Pons (tissue), 1 donor: ENCODE measurements at places on chromosomes 7 and 10.

DNA sequence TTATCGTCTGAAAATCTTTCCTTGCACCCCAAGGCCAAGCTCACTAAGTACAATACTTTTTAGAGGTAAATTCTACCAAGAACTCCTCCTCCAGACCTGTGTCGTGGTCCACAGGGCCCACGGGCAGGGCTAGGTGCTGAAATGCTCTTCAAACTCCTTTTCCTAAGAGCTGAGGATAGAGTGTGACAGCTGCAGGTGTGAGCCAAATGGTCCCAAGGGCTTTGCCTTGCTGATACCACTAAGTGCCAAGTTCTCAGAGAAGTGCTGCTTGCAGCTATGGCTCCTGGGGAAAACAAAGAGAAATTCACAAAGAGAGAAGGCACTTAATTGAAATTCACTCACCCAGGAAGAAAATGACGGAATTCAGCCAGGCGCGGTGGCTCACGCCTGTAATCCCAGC, 868.9 kb upstream of the AUTS2 start:
- DNase-seq = no peak

- no peak for DNase-seq
These were observed 39.1 kb downstream of the PODXL start for GRCh38 chr7:131517218-131517923.

GRCh38 chr10:44788147-44789129, 122.7 kb upstream of the TMEM72 start:
- no peak for DNase-seq

GRCh38 chr10:60677531-60678129, 100.6 kb upstream of the CDK1 start:
- no peak for DNase-seq

DNA sequence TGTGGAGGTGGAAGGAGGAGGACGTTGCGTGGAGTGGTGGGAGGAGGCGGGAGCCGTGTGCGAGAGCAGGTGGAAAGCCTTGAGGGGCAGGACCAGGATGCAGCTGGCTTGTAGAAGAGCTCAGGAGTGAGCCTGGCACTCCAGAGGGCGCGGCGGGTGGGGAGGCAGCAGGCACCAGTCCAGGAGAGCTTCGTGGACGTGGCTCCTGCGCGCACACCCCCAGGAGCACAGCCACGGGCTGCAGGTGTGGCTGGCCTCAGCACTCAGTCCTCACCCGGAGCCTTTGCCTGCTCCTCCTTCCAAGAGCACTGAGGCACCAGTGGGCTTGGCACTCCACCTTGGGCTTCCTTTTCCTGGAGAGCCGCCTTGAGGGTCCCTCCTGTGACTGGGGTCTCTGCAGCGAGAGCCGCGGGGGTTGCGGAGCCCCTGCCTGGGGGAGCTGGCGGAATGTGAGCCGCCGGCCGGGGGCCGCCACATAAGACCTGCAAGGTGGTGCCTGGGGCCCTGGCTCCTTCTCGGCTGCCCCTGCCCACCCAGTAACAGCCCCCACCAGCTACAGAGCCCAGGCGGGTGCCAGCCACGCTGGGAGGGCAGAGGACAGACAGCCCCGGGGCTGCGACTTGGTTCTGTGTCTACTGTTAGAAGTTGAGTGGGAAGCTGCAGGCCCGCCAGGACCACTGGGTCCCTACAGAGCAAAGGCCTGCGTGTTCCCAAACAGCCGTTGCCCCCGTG, 11.1 kb downstream of the MAFK start:
- no peak for DNase-seq

DNA sequence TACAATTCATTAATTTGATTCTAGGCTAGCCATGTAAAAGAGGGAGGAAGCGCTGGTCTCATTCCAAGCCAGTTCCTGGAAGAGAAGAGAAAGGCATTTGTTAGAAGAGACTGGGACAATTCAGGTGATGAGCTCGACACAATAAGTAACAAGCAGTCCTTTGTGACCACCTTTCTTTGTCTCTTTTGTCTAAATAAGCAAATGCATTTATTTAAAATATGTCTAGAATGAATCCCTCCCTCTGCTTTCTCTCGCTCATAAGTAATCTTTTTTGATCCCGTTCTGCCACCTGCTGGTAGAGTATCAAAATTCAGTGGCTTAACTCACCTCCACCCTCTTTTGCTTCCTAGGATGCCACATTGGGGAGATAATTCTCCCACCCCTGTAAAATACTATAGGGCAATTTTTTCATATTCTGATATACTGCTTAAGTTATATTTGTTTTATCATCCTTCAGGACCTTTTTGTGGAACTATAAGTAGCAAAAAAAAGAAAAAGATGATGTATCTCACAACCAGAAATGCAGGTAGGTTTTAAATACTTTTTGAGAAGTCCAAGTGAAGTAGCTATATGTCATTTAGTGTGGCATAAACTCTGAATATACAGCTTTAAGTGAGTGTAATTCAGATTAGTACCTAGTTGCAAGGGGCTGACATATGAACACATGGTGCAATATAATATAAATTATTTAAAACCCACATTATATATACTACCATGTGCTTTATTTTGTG, 91.5 kb downstream of the GSDME start:
- DNase-seq = peak; percentile 61

- DNase-seq = no peak
These were observed 89.0 kb downstream of the AASS start for GRCh38 chr7:122055073-122055472.

DNA sequence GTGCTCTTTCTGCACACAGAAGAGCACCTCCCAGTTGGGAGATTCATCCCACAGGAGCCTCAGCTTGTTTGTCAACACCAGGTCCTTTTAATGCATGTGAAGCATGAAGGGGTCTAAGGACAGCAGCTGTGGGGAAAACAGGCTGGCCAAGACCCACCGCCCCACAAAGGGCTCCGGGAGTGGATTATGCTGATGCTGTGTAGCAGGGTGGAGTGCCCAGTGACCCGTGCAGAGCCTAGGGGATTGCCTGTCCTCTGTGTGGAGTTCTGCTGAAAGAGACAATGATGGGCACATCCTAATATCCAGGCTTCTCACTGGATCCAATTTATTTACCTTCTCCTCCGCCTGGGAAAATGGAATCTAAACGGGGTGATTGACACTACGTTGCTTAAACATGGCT, 74.0 kb downstream of the PIP4K2A start:
- no peak for DNase-seq

- DNase-seq = peak; percentile 4
These were observed 309.3 kb downstream of the TCERG1L start for GRCh38 chr10:131002031-131002861.

GRCh38 chr10:88755753-88756152, 4.1 kb upstream of the LIPN start:
- no peak for DNase-seq

DNA sequence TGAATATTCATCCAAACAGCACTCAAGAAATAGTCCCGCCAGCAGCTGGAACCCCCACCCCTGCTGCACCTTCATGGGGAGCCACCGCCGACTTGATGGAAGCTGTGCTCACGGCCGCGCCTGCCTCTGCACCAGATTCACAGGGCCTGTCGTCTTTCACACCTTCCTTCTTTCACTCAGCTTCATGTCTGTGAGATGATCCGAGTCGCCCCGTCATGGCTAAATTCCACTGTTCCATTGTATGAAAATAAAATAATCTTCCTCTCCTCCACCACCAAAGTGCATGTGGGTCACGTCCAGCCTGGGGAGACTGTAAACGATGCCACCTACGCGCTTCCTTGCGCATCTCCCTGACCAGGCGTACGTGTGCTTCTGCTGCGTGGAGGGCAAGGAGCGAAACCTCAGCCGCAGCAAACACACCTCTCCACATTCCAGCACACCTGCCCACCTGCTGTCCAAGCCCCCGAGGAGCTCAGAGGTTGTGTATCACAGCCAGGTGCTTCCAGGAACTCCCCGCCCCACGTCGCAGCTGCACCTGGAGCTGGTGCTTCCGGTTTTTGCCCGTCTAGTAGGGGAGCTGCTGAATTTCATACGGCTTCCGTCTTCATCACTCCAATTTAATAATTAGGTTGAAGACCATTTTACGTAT, 137.0 kb downstream of the PTPRN2 start:
- DNase-seq = no peak

- peak; percentile 2 for DNase-seq
These were observed 35.9 kb upstream of the SKAP2 start for GRCh38 chr7:26900251-26900650.

GRCh38 chr7:121401896-121402295, 5.8 kb upstream of the FAM3C start:
- DNase-seq = no peak

DNA sequence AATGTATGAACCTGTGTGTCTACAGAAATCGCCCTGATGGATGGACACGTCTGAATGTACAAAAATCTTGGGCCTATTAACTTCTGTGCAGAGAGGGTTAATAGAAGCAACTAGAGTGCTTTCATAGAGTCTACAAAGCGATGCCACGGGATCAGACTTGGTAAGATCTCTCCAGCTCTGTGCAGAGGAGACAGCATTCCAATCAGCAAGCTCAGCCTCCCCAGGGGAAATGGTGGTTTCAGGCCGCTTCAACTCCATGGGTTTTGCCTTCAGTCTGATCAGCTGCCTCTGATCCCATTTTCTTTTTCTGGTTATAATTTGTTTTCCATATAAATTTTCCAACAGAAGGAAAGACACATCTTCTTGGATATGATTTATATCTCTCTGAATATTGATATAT, 35.1 kb upstream of the COBL start:
- no peak for DNase-seq

DNA sequence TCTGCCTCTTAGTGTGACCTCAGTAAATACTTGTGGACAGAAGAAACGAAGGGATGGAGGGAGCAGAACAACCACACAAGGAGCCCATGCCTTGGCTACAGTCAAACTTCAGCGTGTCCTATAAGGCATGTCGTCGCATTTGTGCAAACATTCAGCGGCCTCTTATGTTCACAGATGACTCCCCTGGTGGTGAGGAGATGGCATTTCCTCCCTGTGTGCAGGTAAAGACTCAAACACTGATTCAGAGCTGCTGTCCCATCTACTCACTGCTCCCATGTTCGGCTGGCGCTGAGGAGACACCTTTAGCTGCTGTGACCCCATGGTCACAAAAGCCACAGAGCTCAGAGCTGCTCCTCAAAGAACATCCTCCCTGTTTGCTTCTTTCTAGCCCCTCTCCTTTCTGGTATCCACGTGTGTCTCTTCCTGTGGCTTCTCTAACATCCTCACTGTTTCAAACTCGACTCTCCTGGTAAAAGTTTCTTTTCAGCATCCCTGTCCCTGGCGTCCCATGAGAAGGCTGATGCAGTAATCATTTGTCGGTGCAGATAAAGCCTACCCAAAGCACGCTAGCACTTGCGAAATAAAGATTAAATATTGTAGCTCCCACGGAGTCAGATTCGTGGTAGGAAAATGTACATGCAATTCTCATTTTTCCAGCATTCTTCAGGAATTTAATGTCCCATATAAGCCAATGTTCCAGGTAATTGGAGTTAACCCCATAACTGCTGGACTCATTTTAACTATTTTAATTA, 124.9 kb upstream of the NEBL start:
- DNase-seq = no peak

DNA sequence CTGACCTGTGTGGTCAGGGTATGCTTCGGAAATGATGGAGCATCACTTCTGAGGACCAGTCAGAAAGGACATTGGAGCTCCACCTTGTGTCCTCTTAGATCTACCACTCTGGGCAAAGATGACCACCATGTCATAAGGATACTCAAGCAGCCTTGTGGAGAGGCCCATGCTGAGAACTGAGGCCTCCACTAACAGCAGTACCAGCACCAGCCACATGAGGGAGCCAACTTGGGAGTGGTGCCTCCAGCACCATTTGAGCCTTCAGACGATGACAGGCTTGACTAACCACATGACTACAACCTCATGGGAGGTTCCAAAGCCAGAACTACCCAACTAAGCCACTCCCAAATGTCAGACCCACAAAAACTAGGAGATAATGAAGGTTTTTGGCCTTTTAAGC, 116.0 kb downstream of the NPTX2 start:
- no peak for DNase-seq

- no peak for DNase-seq
These were observed 496.2 kb upstream of the ZMIZ1 start for GRCh38 chr10:78572565-78572964.

- no peak for DNase-seq
These were observed 348.2 kb upstream of the GRM3 start for GRCh38 chr7:86295526-86295925.

- no peak for DNase-seq
These were observed 533.8 kb upstream of the DPP6 start for GRCh38 chr7:153518201-153518984.

GRCh38 chr7:47039904-47040303, 542.0 kb downstream of the TNS3 start:
- DNase-seq = peak; percentile 49

DNA sequence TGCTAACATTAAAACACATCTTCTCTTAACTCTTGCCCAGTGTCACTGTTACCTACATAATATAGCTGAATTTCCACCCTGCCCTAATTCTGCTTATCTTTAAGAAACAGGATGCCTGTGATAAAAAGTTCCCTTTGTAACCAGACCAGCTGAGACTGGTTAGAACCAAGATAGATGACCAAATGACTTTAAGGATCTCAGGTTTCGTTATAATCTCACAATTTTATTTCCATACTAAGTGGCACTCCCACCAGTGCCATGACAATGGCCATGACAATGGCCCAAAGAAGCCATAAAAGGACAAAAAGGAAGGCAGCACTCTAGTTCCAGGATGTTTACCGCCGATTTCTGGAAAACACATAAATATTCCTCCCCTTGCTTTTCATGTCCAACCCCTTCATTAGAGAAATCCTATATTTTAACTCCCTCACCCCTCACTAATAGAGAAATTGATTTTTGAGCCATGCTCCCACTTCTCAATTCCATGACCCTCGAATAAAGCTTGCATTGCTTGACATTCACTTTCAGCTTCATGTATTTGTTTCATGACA, 126.1 kb downstream of the ELAPOR2 start:
- no peak for DNase-seq

DNA sequence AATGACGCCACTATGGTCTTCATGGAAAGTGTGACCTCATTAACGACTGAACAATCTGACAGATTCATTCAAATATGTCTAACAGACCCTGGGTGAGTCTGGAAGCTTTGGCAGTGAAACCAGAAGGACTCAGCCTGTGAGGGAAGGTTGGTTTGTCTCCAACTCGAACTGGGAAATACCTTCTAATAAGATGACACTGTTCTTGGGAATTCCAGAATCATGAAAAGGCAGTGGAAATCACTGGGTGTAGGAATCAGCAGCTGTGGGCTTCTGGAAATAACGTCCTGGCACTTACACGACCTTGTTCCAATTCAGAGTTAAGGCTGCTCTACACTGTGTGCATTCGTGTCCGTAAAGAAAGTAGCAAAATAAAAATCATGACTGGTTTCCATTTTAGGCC, 75.1 kb downstream of the DGKI start:
- DNase-seq = no peak
